ENCODE measurements at places on chromosomes 12 and 14.

GRCh38 chr12:89497467-89497866 lies 27.1 kb downstream of the GALNT4 start:
- no peak for DNase-seq

- no peak for DNase-seq
Measured at GRCh38 chr12:66516561-66516960, 162.3 kb downstream of the GRIP1 start.

GRCh38 chr14:90536511-90537191 lies 139.8 kb downstream of the CALM1 start:
- DNase-seq, result no peak

DNA sequence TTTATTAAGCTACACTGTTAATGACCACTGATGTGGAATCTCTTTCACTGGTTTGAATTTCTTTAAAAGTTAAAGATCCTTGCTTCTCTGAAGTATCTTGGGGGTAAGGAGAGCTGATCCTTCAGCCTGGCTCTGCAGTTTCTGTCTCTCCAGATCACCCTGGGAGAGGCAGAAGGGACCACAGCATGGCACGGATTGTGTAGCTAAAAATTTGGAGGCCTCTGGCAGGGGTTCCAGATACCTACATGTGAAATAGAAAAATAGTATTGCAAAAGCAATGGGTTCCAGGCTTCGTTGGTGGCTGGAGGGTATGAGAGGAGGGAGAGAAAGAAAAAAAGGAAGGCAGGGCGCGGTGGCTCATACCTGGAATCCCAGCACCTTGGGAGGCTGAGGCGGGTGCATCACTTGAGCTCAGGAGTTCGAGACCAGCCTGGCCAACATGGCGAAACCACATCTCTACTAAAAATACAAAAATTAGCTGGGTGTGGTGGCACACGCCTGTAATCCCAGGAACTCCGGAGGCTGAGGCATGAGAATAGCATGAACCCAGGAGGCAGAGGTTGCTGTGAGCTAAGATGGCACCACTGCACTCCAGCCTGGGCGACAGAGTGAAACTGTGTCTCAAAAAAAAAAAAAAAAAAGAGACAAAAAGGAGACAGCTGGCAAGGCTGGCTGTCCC lies 3.4 kb downstream of the CHST11 start:
- no peak for DNase-seq

DNA sequence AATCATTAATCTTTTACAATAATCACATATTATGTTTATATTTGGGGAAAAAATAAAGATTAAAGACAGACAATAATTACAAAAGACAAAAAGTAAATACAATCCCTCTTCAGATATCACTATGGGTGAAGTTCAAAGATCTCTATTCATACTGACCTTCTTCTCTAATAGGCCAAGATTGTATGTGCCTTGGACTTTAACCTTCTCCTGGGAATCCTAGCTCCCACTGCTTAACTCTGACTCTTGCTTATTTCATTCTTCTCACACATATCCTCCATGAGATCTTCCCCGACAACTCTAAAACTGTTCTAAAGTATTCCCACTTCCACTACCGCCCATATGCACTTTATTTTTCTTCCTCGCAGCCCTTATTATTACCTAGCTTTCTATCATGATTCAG lies 83.8 kb downstream of the EEA1 start:
- no peak for DNase-seq

DNA sequence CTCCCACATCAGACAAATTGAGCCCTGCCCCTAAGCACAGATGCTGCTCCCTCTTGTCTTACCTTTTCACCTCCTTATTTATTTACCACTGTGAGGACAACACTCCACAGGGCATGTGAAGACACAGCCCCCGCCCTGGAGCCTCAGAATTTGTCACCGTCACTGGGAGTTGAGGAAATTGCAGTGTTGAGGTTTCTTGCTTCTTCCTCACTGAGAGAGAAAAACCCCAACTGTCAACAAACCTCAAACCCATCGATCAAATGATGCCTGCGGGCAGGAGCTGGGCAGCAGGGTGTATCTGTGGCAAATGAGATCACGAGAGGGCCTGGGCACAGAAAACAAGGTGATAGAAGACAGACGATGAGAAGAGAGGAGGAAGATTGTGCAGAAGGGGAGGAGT lies 30.5 kb upstream of the PLEKHG3 start:
- DNase-seq, result peak; percentile 86
